ENCODE measurements at places on chromosomes 11 and 22.

DNA sequence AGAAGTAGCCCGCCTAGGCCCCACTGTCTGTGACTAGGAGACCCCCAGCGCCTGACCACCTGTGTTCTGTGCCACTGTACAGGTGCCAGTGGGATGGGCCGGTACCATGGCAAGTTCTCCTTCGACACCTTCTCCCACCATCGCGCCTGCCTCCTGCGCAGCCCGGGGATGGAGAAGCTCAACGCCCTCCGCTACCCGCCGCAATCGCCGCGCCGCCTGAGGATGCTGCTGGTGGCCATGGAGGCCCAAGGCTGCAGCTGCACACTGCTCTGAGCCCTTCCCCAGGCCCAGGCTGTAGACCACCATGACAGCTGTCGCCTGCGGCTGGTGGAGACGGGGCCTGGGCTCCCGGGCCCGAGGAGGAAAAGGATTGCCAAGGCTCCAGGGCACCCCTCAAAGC is 2.8 kb upstream of the NDUFS8 start:
- DNase-seq: no peak

DNA sequence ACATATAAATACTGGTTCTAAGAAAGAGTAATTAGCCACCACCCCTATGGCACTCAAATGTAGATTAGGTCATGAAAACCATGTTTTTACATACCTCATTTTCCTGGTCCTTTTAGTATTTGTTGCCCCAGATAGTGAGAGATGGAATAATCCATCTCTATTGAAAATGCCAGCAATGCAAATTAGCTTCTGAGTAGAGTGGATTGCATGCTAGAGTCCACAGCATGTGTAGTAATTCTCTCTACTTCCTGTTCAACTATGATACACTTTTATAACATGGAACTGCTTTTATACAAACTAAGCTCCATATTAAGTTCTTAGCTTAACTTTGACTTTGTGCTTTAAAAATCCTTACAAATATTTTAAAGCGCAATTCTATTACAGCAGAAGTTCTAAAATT is 73.2 kb downstream of the TRPC6 start:
- DNase-seq: no peak

GRCh38 chr11:30775233-30775522 is 189.0 kb upstream of the MPPED2 start:
- no peak for DNase-seq

DNA sequence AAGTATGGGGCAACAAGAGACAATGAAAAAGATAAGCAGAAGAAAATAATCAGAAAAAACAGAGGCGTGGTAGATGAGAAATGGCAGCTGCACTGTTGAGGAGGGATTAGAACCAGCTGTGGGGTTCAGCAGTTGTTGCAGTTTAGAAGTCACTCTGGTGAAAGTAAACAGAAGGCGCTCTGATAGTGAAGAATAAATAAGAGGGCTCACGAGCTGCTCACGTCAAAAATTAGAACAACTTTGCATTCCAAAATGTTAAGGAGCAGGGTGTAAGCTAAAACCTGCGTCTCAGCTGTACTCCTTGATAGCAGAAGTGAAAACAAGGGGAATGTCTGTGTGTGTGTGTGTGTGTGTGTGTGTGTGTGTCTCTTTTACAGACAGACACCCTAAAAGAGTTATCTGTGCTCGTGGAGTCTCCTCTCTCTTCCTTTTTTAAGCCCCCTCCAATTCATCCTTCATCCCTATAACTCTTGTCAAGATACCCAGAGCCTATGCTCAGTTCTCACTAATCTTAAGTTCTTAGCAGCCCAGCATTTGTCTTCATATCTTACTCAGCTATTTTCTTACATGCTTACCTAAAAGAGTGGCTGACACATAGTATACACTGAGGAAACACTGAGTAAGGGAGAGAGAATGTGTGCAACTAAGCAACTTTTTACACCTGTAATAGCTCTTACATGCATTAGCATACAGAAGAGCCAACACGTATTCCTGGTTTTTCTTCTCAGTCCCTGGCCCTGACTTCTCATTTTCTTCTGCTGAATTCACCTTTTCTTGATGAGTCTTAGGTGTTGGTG is 8.9 kb downstream of the TTC17 start:
- no peak for DNase-seq

DNA sequence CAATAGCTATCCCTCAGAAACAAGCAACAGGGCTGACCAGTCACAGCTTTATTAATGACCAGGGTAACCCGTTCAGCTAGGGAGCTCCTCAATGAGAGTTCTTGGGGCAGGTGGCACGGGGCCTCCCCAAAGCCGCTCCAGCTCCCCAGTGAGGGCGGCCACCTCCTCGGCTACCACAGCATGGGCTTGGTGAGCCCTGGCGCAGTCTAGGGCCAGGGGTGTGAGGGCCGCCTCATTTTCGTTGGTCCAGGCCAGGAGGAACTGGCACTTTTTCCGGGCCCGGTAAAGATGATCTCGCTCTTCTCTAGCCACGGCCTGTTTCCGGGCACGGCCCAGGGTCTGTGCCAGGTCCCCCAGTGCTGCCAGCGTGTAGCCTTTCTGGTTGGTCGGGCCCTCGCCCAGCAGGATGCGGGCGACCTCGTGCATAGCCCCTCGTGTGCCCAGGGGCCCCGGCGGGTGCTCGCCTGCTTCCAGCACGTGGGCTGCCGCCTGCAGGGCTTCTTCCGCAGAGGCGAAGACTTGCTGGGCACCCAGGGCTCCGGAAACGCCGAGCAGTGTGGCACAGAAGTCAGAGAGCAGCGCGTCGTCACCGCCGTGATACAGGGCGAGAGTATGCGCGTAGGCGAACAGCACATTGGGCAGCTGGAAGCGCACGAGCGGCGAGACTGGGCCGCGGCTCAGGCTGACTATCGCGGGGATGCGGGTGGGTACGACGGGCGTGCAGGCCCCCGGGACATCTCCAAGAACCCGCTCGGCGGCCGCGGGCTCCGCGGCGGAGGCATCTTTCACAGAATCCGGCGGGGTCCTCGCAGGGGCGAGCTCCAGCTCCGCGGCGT is 913 bp downstream of the ZNHIT2 start:
- DNase-seq: peak; percentile 53

- no peak for DNase-seq
Measured at GRCh38 chr22:42964994-42965699, 49.8 kb downstream of the PACSIN2 start.

Data from Caco-2 (cell line).